ENCODE measurements at places on chromosomes 11 and 22. TPM values are rescaled to one million over a fixed set of nuclear protein-coding genes. Genes with fewer than 3 reads are reported as not detected.
A peak's percentile ranks its signal among the peaks of the same experiment; 100 is the strongest.

The DLG2 gene
- not detected for total RNA-seq

The NLRP14 gene
- total RNA-seq = not detected

The KCNQ1OT1 gene
- 0.32 TPM for total RNA-seq

The MRGPRX4 gene
- not detected for total RNA-seq

GRCh38 chr11:69496631-69497220 is 15.3 kb downstream of the LINC01488 start:
- no peak for DNase-seq

- DNase-seq = no peak
Measured at GRCh38 chr22:35257002-35257320, 332 bp upstream of the HMGXB4 start.

DNA sequence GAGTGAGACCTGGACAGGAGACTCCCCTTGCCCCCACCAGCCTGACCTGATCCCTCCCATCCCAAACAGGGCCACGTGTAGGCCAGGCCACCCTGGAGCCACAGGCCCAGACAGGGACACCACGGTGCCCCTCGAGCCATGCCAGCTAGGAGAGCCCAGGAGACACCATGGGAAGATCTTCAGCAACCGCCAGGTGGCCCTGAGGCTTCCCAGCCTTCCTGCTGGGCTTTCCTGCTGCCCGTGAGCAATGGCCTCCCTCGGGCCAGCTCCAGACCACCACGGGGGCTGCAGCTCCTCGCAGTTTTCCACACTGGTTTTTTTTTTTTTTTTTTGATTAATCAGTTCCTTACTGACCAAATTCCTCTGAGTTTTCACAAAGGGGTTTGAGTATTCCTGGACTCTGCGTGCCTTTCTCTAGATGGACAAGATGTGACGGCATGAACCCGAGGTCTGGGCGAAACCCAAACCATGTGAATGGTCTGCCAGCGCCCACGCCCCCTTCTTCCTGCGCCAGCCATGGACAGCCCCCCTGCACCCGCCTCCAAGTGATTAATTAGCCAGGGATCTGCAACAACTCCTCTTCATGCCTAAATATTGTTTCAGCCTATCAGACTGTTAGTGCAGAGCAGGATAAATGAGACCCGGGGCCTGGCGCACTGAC is 40.9 kb downstream of the TBX1 start:
- DNase-seq = no peak

DNA sequence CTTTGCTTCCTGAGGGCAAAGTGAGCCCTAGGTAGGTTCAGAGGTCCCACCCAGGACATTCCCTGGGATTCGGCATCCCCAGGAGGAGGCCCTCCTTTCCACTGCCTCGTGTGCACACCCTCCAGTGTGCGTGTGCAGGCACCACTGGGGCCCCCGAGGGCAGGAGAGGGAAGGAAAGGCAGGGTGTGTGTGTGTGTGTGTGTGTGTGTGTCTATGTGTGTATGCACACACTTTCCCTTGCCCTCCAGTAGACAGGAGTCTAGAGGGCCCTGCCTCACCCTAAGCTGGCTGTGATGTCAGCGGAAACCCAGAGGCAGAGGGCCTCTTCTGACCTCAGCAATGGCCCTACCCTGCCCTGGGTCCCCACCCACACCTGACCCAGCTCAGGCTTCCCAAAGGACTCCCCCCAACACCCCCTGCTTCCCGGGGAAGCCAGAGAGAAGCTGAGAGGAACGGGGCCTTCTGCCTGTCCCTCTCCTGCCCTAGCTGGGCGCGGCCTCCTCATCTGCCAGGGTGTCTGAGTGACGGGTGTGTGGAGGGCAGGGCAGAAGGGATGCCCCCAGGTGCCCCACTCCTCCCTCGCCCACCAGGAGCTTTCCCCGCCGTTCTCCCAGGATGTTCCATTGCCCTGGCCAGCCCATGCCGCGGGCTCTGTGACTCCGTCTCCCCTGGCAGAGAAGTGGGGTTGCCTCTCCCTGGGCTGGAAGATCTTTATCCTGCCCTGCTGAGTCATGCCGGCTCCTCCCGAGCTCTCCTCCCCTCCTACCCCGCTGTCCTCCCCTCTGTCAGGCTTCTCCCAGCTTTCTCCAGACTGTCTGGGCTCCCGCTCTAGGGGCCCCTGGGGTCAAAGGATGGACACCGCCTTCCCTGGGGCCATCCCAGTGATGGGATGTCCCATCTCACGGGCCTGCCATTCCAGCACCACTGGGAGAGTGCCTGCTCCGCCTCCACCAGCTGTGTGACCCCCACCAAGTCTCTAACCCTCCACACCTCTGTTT is 6.0 kb upstream of the CLCF1 start:
- DNase-seq = peak; percentile 83

DNA sequence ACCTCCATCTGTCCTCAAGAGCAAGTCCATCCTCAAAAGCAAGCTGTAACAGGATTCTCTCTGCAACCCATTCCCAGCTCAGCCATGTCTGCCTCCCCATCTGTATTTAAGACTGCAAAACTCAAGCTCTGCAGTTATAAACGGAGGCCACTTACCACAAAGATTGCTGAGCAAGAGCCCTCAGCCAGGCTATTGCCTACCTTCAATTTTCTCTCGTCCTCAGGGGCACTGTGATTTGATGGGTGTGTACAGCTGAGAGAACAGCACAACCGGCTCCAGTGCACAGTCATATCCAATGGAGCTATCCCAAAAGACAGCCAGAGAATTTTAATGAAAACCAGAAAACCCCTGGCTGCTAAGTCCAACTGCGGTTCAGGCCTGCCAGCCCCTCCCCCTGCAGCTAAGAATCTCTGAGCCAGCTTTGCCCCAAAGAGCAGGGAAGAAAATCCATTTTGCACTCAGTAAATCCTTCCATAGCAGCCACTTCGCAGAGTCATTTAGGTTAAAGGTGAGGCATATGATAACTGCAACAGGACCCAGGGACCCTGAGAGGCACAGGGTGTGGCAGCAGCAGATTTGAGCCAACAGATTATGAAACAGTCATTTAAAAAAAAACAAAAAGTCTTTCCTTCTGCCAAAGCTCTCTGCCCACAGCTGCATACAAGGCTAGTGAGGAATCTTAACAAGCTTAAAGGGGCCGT is 37.6 kb downstream of the RAB30 start:
- peak; percentile 79 for DNase-seq

DNA sequence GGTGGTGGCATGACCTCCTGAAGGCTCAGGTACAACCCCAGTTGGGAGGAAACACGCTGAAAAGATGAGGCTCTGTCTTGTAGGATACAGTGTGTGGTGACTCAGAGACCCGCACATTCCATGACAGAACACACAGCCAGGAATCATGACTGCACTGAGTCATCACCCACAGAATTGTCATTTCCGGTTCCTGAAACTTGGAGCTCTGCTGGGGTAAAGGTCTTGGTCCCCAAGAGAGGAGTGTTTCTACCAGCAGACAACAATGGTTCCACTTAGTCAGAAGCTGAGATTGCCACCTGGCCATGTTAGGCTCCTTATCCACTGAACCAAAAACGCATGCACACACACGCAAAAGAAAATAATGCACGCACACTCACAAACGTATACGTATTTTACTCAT is 31.5 kb upstream of the CYB5R3 start:
- peak; percentile 95 for DNase-seq

DNA sequence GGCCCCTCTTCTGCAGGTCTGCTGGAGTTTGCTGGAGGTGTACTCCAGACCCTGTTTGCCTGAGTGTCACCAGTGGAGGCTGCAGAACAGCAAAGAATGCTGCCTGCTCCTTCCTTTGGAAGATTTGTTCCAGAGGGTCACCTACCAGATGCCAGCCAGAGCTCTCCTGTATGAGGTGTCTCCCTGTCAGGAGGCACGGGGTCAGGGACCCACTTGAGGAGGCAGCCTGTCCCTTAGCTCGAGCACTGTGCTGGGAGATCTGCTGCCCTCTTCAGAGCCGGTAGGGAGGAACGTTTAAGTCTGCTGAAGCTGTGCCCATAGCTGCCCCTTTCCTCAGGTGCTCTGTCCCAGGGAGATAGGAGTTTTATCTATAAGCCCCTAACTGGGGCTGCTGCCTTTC is 207.9 kb downstream of the FAT3 start:
- no peak for DNase-seq

DNA sequence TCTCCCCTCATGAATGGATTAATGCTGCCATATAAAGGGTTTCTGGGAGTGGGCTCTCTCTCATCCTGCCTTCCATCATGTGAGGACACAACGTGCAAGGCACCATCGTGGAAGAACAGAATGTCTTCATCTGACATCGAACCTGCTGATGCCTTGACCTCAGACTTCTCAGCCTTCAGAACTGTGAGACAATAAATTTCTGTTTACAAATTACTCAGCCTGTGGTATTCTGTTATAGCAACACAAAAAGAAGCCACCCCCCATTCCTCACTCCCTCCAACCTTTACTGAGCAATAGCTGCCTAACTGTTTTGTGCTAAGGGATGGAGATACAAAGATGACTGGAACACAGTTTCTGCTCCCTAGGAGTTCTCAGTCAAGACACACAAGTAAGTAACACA is 106.1 kb upstream of the PLET1 start:
- DNase-seq = peak; percentile 79

DNA sequence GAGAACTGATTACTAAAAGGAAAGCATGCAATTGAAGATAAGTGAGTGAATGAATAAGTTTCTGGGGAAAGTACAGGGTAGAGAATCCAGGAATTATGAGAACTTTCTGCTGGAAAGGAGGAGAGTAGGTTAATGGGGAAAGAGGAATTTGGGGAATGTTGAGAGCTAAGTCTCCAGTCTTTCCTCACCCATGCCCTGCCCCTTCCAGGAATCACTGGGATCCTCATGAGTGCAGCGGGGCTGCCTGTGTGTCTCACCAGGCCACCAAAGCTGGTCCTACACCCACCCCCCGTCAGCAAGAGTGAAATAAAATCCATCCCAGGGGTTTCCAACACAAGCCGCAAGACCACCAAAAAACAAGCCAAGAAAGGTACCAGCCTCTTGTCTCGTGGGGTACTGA is 17.0 kb downstream of the DTX4 start:
- no peak for DNase-seq

GRCh38 chr11:110972640-110973039 is 260.4 kb upstream of the ARHGAP20 start:
- peak; percentile 60 for DNase-seq
